ENCODE measurements at places on chromosomes 7 and 10. TPM values are rescaled to one million over a fixed set of nuclear protein-coding genes. Genes with fewer than 3 reads are reported as not detected.
A peak's percentile ranks its signal among the peaks of the same experiment; 100 is the strongest.

DNA sequence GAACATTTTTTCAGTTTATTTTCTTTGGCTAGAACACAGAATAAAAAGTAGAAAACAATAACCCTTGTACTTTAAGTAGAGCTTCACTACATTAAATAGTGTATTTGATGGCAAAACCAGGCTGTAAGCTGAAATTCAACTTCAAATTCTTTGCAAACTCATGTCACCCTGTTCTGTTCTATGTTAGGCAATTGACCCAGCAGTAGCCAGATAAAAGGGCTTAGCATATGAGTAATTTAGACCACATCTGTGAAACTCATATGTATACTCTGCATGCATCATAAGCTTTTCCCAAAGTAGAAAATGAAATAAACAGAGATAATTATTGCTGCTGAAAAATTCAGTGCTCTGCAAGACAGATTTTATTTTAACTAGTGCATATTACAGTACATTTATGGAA is 150.2 kb downstream of the GNAI1 start:
- no peak for DNase-seq

GRCh38 chr10:19921300-19922140 is 105.3 kb downstream of the PLXDC2 start:
- DNase-seq = peak; percentile 69

DNA sequence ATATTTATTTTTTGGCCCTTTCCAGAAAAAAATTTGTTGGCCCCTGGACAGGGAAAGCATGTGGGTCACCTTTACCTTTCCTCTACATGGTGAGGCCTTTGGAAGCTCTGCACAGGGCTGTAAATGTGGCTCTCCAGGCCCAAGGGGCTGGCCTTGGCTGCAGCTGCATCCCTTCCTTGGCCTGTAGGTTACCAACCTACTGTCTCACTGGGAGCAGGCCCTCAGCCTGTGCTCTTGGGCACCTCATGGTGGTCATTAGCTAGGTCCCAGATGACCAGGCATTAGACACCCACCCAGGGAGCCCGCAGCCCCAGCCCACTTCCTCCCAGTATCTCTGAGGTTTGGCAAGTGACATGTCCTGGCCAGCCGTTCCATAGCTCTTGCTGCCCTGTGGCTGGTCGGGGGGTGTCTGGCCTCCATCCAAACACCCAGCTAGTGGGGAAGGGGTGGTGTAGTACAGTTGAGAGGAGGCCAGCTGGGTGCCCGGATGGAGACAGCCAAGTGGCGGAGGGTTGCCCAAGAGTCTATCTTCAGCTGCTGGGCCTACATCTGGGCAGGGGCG is 7.1 kb upstream of the CPA5 start:
- no peak for DNase-seq

GRCh38 chr7:132393789-132394261 is 182.4 kb downstream of the PLXNA4 start:
- DNase-seq = peak; percentile 23

DNA sequence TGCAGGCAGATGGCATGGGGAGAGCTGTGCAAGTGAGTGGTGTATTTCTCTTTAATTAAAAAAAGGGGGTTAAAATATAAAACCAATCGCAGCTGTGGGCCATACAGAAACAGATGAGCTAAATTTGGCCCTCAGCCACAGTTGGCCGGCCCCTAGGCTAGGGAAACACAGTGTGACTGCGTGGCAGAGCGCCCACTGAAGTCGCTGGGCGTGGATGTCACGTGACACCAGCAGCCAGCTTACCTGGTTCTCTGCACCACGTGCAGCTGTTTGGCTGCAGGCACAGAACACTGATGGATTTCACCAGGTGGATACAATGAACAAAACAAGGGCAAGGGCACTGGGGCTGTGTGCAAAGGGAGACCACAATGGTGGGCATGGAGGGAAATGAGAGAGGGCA is 119.3 kb upstream of the ZNF746 start:
- no peak for DNase-seq

GRCh38 chr7:115499956-115500355 is 530.6 kb downstream of the TFEC start:
- no peak for DNase-seq

GRCh38 chr7:150383710-150384397 is 4.7 kb downstream of the ZNF775 start:
- DNase-seq = no peak

GRCh38 chr10:28381466-28381865 is 78.6 kb upstream of the MPP7 start:
- DNase-seq = no peak

DNA sequence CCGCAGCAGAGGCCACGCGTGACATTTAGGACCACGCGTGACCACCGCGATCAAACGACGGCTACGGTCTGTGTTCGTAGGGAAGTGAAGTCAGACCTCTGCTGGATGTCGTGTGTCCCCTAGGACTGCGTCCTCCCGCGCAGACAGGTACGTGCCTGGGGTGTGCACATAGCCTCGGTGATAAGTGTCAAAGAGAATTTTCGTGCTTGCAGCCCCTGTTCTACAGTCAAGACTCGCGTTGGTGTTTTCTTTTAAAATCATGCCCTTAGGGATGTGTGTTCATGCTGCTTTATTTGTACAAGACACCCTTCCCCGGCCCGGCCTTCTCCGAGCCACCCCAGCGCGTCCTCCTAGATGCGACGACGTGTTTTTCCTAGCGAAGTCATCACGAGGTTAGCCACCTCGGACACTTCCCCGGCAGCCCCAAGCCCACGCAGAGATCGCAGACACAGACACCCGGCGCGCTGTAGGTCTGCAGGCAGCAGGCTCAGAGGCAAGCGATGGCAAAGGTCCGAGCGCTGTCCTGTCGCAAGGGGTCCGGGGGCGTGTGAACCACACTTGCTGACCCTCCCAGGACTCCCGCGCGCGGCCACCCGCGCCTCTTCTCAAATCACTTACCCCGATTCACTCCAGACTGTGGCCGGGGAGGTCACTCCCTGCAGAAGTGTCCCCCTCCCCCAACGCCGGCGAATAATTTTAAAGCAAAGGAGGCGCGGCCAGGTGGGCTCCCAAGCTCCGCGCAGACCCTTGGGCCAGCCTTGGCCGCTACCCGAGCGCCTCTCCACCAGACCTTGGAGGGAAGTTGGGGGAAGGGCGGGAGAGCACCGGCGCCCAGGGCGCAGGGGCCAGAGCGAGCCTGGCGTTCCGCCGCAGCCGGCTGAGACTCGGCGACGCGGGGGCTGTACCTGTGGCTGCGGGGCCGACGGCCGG is 552 bp downstream of the MKX start:
- DNase-seq = no peak

GRCh38 chr10:98097616-98098015 is 36.8 kb upstream of the R3HCC1L start:
- no peak for DNase-seq

GRCh38 chr7:98788966-98789365 is 80.8 kb downstream of the TMEM130 start:
- no peak for DNase-seq

The FAM25C gene
- total RNA-seq = not detected

The TRIM8 gene
- total RNA-seq = 182 TPM

The AASS gene
- total RNA-seq = 11.9 TPM

The FBXL13 gene
- 0.51 TPM for total RNA-seq

The PURB gene
- 6.9 TPM for total RNA-seq

The SPDYE16 gene
- total RNA-seq = not detected
